ENCODE measurements at places on chromosomes 3 and 15.

GRCh38 chr15:44308415-44308814, 19.9 kb downstream of the GOLM2 start:
- DNase-seq = no peak

DNA sequence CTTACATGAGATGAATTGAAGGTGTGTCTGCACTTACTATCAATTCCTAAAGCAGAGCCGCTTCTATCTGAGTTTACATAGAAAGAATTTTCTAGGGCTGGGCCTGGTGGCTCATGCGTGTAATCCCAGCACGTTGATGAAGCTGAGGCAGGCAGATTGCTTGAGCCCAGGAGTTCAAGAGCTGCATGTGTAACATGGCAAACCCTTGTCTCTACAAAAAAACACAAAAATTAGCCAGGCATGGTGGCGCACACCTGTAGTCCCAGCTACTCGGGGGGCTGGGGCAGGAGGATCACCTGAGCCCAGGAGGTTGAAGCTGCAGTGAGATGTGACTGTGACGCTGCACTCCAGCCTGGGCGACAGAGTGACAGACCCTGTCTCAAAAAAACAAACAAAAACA, 18.1 kb upstream of the ATP13A3 start:
- no peak for DNase-seq

GRCh38 chr3:32335365-32336112, 56.1 kb upstream of the CMTM7 start:
- no peak for DNase-seq

DNA sequence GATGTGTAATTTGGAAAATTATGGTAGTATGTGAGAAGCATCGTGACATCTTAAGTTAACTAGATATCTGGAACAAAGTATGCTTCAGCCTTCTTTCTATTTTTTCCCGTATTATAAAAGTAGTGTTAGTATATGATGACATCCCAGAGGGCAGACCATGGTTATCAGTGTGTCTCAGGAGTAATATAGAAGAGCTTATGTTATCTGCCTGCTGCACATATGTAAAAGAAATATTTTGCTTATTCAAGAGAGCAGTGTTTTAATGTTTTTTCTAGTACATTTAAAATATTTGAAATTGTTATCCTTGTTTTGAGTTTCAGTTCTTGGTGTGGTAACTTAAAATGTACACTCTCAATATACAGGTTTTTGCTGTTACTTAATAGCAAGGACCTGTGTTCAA, 24.1 kb downstream of the PLCL2 start:
- DNase-seq = no peak

- no peak for DNase-seq
These were observed 821 bp upstream of the MAGI1 start for GRCh38 chr3:66039590-66039887.

DNA sequence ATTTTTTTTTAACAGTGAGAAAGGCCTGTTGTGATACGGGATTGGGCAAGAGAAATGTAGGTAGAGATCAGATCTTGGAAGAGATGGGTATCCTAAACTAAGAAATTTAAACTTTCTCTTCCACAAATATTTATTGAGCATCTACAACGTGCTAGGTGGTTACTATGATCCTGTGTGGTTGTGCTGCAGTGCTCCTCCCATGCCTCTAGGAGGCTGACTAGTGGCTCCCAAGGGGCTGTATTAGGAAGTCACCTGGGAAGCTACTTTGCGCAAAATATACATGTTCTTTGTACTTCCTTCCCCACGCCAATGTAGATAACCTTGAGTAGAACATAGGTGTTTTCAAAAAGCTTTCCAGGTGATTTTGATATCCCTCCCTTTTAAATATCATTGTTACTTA, 27.2 kb downstream of the USP3 start:
- DNase-seq = no peak

GRCh38 chr15:88980498-88980897, 67.3 kb upstream of the MFGE8 start:
- no peak for DNase-seq

DNA sequence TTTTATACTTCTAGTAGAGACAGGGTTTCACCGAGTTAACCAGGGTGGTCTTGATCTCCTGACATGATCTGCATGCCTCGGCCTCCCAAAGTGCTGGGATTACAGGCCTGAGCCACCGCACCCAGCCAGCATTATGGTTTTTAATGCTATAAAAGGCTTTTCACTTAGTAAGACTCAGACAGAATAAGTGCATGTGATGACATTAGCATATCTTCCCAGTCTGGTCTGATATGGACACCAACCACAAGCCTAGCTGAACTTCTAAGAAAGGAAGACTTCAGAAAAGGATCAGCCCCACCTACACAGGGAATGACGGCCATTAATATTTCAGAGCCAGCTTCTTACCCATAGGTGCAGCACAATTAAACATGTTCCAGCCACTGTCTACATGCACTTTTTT, 27.0 kb downstream of the GRK7 start:
- DNase-seq = no peak

- DNase-seq = no peak
These were observed 63.9 kb downstream of the GLCE start for GRCh38 chr15:69224383-69224782.

GRCh38 chr3:63674586-63674985, 22.1 kb downstream of the SNTN start:
- DNase-seq = no peak

DNA sequence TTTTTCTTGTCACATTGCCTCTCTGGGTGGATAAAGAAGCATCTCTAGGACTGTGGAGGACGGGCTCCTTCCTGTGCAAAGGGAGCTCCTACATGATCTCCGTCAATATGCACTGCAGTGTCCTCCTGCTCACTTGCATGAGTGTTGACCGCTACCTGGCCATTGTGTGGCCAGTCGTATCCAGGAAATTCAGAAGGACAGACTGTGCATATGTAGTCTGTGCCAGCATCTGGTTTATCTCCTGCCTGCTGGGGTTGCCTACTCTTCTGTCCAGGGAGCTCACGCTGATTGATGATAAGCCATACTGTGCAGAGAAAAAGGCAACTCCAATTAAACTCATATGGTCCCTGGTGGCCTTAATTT, 478 bp downstream of the GPR15 start:
- no peak for DNase-seq

DNA sequence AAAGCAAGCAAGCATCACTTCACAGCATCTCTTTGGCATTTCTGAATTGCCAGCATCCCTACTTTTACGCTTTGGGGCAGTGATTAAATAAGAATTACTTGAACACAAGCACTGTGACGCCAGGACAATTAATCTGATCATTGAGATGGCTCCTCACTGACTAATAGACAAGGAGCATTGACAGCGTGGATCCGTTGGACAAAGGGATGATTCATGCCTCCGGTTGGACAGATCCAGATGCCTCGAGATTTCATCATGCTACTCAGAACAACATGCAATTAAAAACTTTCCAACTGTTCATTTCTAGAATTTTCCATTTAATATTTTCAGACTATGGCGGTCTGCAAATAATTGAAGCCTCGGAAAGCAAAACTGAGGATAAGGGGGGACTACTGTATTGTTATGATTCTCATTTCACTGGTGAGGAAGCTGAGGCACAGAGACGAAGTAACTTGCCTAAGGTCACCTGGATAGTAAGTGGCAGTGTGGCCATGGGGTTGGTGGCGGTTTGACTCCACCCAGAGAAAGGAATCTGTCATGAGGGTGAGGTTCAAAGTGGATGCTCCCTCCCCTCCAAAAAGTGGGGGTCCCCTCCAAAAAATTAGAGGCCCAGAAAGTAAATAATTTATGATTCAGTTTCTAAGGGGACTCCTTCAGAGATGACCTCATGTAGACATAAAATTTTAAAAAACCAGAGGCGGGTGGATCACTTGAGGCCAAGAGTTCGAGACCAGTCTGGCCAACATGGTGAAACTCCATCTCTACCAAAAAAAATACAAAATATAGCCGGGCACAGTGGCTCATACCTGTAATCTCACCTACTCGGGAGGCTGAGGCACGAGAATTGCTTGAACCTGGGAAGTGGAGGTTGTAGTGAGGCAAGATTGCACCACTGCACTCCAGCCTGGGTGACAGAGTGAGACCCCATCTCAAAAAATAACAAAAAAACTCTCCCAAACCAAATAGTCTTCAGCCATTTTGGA, 12.3 kb upstream of the PGPEP1L start:
- DNase-seq = no peak

- no peak for DNase-seq
These were observed 36.6 kb downstream of the ATP6V1A start for GRCh38 chr3:113783463-113783862.

Data from GM19239 (cell line).